ENCODE measurements at places on chromosomes 11 and 22. TPM values are rescaled to one million over a fixed set of nuclear protein-coding genes. Genes with fewer than 3 reads are reported as not detected.

The MRTFA gene
- 29.3 TPM for total RNA-seq

The SOX10 gene
- total RNA-seq: 0.14 TPM

The SMTN gene
- 214 TPM for total RNA-seq

The CEP126 gene
- 1.2 TPM for total RNA-seq

The RAB39A gene
- total RNA-seq: not detected

The PRODH gene
- total RNA-seq: 0.63 TPM

The P2RY6 gene
- not detected for total RNA-seq

The RIMBP3C gene
- not detected for total RNA-seq

The FIBIN gene
- 0.21 TPM for total RNA-seq

The CREB3L1 gene
- total RNA-seq: 0.88 TPM

The KCNK4 gene
- not detected for total RNA-seq

The BDNF gene
- total RNA-seq: 0.04 TPM

The ST14 gene
- 94.8 TPM for total RNA-seq

The NNMT gene
- total RNA-seq: not detected

The SPTBN2 gene
- total RNA-seq: 22.9 TPM

The AGBL2 gene
- total RNA-seq: 0.63 TPM

The NXPE1 gene
- total RNA-seq: not detected

The OR5A1 gene
- total RNA-seq: not detected
